ENCODE measurements at places on chromosomes 2 and 18.
A peak's percentile ranks its signal among the peaks of the same experiment; 100 is the strongest.

GRCh38 chr18:73986711-73987110 is 160.9 kb downstream of the FBXO15 start:
- DNase-seq: no peak

DNA sequence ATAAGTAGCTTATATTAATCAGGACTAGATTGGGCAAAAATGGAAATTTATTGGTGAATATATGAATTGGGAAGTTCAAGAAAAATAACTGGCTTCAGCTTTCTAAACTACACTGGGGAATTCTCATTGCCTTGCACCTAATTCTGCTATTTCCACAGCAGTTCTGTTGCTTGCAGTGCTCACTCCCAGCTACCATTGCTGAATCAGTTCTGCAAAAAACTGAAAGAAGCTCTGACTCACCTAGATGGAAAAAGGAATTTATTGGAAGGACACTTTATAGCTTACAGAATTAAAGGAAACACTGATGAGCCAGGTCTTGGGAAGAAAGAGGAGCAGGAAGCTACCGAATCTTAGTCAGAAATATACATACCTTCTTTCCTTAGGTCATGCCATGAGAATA is 60.3 kb upstream of the ACVR1 start:
- peak; percentile 3 for DNase-seq

GRCh38 chr2:101781326-101781725 is 83.8 kb downstream of the MAP4K4 start:
- no peak for DNase-seq

DNA sequence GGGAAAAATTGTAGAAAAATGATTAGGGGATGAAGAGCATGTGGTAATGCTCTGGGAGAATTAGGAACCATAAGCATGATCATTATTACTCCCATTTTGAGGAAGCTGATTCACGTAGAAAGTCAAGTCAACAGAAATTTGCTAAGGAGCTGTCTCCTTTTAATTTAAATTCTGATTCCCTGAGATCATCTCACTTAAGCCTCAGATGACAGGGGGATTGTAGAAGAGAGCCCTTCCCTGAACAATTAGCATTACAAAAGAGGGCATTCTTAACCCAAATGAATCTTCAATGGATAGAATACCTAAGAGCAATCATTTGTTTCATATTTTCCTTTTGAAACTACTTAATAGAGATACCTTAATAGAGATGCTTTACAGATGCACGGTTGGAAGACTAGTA is 267.9 kb downstream of the NYAP2 start:
- no peak for DNase-seq

DNA sequence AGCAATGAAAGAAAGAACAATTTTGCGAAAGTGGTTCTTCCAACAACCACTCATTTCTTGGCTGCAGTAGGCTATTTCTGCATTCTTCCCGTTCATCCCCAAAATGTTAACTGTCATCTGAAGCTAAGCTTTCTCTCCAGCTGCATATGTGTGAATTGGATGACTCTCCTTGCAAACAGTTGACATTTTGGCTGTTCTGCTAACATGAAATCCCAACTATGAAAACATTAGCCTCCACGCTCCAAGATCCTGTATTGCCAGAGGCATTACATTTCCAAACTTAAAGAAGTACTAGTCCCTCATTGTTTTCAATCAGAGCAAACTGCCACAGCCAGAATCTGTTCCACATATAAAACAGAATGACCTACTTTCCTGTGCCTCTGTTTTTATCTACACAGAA is 88.5 kb downstream of the TGIF1 start:
- no peak for DNase-seq

DNA sequence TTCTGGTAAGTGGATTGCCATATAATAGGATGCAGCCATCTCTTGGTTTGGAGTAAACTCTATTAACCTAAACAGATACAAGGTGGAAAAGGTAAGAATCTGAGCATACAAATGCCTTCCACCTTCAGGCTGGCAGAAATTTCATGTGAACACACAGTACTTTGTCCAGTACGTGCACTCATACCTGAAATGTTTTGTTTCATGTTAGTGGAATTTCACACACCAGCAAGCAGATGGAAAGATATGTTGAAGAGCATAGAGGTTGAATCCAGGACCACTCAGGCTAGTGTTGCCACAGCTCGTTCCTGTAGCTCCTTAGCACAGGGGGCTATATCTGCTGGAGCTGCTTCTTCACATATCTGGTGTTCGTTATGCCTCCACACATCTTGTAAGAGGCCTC is 34.0 kb downstream of the CRIM1 start:
- DNase-seq: no peak

DNA sequence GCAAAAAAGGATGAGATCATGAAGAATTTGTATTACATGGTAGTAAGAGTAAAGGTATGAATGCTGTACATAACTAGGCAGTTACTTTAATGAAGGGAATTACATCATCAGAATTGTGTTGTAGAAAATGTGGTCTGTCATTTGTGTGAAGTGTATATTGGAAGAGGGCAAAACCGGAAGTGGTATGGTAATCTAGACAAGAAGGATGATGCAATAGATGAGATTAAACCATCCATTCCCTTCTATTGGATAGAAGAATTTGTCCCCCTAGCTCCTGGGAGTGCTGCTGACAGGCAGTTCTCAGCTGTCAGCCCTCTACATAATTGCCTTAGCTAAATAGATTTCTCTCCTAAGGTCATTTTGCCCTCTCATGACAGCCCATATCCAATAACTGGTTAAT is 55.9 kb upstream of the BARD1 start:
- no peak for DNase-seq

DNA sequence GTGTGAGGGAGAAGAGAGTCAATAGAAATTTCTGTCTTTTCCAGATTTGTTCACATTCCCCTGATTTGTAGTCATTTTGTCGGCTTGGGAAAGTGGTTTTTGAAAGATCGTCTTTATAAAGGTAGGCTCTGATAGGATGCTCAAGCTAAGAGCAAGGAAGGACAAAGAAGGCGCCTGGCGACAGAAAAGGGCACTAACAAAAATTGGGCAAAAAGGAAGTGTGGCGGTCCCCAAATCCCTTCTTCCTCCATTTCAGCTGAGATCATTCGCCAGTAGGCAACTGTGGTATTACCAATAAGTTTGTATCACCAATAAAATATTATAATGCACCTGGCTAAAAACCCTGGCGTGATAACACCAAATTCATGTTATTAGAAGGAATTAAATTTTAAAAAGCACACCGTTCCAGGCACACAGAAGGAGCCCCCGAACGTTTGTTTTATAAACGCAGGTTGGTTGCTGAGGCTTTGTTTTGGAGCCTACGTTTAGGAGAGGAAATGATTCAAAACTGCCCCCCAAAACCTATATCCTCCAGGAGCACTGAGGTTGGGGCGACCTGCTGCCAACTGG is 756 bp upstream of the PTPN4 start:
- no peak for DNase-seq

GRCh38 chr2:189412330-189412953 is 28.8 kb upstream of the WDR75 start:
- peak; percentile 72 for DNase-seq

GRCh38 chr2:15378148-15378908 is 182.8 kb downstream of the NBAS start:
- no peak for DNase-seq

- peak; percentile 25 for DNase-seq
Measured at GRCh38 chr2:180524499-180524898, 455.9 kb upstream of the UBE2E3 start.

DNA sequence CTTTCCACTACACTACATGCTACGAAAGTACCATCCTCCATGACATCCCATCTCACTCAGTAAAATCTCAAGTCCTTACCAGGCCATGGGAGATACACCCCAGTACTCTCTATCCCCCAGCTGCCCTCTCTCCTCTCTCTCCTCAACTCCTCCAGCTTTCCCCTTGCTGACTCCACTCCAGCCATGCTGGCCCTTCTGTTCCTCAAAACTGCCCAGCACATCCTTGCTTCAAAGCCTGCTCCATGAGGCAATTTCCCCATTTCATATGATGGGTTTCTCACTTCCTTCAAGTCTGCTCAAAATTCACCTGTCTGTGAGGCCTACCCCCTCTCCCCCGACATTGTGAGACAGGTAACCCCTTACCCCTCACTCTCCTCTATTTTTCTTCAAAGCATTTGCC is 8.6 kb downstream of the CHN1 start:
- no peak for DNase-seq

GRCh38 chr18:21739604-21740537 is 721 bp upstream of the MIB1 start:
- no peak for DNase-seq

DNA sequence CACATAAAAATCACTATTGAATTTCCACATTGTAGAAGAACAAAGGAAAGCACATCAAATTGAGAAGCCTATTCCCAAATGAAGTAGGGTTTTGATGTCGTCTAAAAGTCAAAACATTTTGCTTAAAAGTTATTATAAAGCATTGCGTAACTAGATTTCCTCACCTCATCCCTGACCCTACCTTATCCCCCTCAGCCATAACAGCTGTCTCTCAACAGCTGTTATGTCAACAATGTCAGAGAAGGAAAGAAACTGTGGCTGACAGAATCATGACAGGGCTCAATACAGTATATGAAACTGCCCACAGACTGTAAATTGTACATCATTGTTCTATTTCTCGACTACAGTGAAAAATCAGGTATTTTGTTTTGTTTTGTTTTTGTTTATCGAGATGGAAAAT is 63.0 kb upstream of the ACVR1C start:
- DNase-seq: no peak

GRCh38 chr18:46337271-46337670 is 233.1 kb downstream of the HAUS1 start:
- DNase-seq: no peak

DNA sequence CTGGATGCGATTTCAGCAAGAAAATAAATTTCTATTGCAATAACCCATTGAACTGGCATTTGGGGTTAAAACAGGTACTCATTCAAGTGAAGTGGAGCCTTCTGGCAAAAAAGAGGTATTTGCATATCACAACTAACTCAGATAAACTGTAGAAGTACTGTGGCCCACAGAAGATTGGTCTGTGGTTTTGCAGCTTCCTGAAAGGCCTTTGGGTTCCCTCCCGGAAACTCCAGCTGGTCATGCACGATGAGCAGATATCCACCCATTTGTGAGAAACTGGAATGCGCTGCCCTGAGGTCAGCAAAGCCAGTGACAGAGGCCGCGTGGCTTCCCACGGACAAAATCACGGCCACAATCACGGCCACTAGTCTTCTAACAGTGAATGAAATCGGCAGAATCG is 106.3 kb downstream of the EPHA4 start:
- peak; percentile 33 for DNase-seq

GRCh38 chr2:104606056-104606455 is 247.9 kb upstream of the POU3F3 start:
- peak; percentile 9 for DNase-seq

GRCh38 chr2:188328419-188328818 is 36.7 kb downstream of the GULP1 start:
- no peak for DNase-seq

DNA sequence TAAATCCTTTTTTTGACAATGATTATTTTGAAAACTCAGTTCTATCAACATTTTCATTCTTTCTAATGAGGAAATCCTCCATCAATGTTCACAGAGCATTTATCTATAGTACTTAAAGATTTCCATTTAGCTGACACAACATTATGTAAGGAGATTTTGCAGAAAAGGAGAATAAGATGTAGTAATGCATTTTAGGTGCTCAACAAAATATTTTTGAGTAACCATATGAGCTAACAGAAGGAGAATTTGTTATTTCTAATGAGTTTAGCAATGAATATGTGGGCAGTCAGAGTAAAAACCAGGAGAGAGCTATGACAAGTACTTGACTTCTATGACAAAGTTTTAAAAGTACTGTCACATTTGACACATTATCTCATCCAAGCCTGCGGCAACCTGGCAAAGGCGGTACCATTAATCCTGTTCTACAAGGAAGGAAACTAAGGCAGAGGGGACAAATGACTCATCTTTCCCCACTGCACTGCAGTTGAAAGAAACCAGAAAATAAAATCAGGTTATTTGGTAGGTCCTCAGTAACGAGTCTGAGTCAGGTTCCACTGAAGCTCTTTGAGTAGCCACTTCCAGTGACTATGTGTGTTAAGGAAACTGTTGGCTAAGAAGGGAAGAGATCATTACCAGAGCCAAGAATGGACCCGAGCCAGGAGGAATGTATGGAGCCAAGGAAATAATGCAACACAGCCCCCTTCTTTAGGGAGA is 134.1 kb upstream of the ITGB6 start:
- peak; percentile 76 for DNase-seq

GRCh38 chr2:217047631-217048030 is 187.8 kb upstream of the TNP1 start:
- peak; percentile 42 for DNase-seq

DNA sequence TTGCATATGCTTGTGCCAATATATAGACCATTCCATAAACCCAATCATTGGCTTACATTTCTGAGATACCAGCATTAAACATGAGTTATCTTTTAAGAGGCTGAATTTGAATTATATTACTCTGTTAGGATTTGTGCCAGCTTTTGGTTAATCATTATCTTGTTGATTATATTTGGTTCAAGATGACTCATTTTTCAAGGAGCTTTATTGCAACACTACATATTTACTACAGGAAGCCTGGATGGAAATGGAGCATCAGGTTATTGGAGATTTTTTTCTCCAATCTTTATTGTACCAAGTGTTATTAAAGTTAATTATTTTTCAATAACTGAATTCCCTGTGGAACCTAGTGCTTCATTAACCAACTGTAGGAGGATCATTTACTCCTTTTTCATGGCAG is 26.4 kb downstream of the EML4 start:
- DNase-seq: peak; percentile 84

GRCh38 chr2:54872780-54873179 is 149.3 kb downstream of the EML6 start:
- no peak for DNase-seq

GRCh38 chr2:26754539-26754938 is 9.5 kb upstream of the SLC35F6 start:
- DNase-seq: no peak

DNA sequence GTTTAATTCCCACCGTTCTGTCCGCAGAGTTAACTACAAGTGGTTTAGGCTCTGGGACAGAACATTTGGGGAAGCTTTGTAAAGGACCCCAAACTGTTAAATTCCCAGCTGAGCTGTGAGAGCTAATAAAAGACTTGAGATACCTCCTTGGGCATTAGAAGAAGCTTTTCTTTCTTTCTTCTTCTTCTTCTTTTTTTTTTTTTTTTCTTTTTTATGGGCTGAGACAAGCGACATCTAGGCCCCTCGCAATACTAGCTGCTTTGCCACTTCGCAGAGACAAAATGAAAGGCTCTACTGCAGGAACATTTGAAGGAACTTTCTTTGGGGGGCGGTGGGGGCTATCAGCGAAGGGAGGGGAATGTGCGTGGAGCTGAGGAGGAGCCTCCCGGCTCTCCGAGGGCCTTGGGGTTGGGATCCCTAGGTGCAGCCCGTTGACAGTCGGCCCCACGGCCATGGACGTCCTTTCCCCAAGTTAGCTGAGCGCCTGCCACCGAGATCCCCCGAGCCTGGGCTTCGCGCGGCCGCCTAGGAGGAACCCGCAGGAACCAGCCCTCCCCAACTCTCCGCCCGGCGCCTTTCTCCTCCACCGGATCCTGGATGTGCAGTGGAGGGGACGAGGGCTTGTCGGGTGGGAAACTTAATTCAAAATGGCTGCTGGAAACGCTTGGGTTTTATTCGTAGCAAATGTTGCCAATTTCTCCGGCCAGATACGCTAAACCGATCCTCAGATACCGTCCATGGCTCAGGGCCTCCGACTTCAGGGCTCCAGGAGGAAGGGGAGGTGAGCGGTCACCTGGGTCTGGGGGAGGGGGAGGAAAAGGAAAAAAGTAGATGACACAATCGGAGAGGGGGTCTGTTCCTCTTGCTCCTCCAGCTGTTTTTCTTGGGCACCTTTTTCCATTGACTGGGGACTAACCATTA is 4.2 kb downstream of the MEIS1 start:
- no peak for DNase-seq

All from iris pigment epithelial cell (primary cell).